ENCODE measurements at places on chromosomes 7 and 10.

GRCh38 chr10:86979296-86979818 lies 11.1 kb downstream of the ADIRF start:
- no peak for DNase-seq

DNA sequence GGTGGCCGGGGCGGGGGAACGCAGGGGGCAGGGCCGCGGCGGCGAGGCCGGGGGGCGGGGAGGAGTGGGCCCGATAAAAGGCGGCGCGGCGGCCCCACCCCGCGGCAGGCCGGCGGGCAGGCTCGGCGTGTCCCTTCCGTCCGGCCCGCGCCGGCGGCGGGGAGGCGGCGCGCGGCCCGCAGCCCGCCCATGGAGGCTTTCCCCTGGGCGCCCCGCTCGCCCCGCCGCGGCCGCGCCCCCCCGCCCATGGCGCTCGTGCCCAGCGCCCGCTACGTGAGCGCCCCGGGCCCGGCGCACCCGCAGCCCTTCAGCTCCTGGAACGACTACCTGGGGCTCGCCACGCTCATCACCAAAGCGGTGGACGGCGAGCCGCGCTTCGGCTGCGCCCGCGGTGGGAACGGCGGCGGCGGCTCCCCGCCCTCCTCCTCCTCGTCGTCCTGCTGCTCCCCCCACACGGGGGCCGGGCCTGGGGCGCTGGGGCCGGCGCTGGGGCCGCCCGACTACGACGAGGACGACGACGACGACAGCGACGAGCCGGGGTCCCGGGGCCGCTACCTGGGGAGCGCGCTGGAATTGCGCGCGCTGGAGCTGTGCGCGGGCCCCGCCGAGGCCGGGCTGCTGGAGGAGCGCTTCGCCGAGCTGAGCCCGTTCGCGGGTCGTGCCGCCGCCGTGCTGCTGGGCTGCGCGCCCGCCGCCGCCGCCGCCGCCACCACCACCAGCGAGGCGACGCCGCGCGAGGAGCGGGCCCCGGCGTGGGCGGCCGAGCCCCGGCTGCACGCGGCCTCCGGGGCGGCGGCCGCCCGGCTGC lies at the start of gene NANOS1:
Gene NANOS1, plus strand, starts transcription at position 102 of the 808 bp plus-strand sequence. Its CDS starts 88 bp downstream, at position 190.
- DNase-seq, result no peak

- DNase-seq, result no peak
Measured at GRCh38 chr7:139629392-139630082, 106.1 kb downstream of the CLEC2L start.

GRCh38 chr10:7625836-7626235 lies 40.9 kb downstream of the ITIH5 start:
- no peak for DNase-seq

DNA sequence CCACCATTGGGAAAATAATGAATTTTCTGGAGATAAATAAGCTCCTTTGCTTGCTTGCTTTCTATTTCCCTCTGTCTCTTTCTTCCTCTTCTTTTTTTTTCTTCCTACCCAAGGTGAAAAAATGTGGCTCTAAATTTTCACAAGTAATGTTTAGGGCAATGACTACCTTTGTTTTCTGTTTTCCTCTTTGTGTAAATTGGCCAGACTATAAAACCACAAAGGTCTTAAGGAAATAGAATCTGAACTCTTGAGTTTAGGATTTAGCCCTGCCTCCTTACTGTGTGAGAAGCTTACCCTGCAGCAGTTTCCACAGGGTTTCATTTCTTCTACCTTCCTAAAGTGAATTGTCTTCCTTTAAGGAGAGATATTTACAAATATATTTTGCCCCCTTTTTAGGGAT lies 330.4 kb downstream of the ARL4A start:
- DNase-seq, result no peak

GRCh38 chr7:33423646-33424020 lies 294.3 kb downstream of the BBS9 start:
- DNase-seq, result peak; percentile 42

GRCh38 chr10:132357286-132358058 lies 25.5 kb downstream of the LRRC27 start:
- no peak for DNase-seq

- DNase-seq, result no peak
Measured at GRCh38 chr10:15200626-15201025, 32.1 kb upstream of the NMT2 start.

DNA sequence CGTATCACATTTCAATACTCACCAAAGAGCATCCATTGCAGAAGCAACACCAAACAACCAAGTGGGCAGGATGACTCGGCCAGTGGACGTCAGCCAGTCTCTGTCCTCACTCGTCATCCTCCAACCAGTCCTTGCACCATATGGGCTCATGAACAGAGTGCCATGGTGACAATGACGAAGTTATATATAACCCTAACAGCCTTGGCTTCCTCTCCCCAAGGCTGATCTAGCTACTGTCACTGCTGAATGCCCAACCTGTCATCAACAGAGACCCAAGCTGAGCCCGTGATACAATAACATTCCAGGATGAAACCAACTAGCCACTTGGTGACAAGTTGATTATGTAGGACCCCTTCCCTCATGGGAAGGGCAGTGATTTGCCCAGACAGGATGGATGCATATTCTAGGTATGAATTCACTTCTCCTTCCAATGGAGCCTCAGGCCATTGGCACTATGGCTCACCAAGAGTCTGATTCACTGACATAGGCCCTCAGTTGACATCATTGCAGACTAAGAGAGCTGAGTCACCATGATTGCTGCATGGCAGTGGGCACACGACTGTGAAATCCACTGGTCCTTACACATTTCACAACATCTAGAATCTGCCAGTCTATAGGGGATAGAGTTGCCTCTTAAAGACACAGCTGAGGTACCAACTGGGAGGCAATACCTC lies 26.3 kb upstream of the PPIF start:
- DNase-seq, result no peak

DNA sequence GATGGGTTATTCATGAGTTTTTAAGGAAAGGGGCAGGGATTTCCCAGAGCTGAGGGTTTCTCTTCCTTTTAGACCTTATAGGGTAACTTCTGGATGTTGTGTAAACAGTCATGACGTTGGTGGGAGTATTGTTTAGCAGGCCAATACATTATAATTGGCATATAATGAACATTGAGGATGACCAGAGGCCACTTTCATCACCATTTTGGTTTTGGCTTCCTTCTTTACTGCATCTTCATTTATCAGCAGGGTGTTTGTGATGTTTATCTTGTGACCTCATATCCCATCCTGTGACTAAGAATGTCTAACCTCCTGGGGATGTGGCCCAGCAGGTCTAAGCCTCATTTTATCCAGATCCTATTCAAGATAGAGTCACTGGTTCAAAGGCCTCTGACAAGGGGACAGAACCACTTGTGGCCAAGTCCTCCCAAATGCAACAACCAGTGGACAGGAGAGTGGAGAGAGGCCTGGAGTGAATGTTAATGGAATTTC lies 77.3 kb upstream of the RPA3 start:
- DNase-seq, result no peak

DNA sequence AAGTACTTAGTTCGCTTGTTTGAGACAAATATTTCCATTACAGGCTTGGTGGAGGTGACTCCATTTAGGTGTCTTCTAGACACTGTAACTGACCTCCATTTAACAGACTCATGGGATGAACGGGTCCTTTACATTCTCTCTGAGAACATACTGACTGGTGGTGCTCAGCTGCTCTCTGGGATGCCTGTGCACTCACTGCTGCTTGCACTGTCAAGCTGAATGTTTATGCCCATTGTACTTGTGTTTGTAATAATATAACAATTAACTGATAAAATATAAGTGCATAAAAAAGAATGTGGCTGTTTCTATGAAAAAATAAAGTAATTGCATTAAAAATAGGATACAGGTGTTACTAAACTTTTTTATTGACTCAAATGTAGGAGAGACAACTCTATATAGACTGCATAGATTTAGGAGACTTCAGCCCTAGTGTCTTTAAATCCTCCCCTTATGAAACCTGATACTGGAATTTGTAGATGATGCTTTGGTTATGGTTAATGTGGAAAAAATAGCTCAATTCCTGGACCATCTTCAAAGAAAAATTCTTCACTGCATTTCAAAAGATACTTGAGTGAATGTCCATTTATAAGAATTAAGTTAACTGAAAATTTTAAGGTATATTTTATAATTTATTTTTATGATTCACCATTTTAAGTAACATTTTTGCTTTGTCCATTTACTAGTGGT lies 85.4 kb downstream of the CDK14 start:
- no peak for DNase-seq

- DNase-seq, result no peak
Measured at GRCh38 chr10:84341538-84341856, 13.1 kb downstream of the CCSER2 start.

- DNase-seq, result no peak
Measured at GRCh38 chr10:70715853-70716795, 43.8 kb downstream of the ADAMTS14 start.

- no peak for DNase-seq
Measured at GRCh38 chr10:34236931-34237330, 578.2 kb downstream of the PARD3 start.
